ENCODE measurements at places on chromosomes 11 and 22.

DNA sequence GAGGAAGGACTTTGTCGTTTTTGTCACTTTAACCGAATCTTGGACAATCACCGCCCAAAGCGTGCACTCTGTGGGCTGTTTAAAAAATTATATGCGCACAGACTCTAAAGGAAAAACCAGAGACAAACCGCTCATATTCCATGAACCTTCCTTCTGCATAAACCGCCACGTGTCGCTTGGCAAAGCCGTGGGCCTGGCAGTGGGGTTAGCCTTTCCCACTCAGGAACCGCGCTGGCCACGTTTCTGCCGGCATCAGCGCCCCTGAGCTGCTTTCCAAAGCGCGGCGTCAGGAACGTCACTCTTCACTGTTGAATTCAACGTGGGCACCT lies 22.8 kb downstream of the KRTAP5-5 start:
- DNase-seq: no peak

DNA sequence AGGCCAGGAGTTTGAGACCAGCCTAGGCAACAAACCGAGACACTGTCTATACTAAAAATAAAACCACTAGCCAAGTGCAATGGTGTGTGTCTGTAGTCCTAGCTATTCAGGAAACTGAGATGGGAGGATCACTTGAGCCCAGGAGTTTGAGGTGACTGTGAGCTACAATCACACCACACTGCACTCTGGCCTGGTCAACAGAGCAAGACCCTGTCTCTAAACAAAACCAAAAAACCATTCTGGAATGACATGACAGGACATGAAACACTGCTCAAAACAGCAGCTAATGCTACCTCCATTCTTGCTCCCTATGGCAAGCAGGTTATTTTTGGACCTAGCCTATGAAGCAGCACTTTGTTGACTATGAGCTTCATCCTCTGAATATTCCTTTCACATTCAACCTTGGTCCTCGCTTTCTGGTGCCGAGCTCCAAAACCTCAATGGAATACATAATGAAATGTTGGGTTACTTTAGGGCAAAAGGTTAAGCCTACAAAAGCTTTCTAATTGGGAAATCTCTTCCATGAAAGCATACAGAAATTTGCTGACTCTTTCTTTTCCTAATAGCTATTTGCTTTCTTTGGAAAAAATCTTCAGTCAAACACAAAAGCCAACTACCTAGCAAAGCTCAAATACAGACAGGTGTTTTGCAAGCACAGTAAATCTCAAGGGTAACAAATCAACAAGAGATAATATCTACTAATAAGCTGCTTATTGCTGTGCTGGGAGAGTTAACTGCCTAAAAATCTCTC lies 21.1 kb downstream of the SIK3 start:
- DNase-seq: no peak

- DNase-seq: no peak
Observed at GRCh38 chr11:76361374-76361773, 19.6 kb downstream of the THAP12 start.

GRCh38 chr11:35116762-35117640 lies 22.0 kb upstream of the CD44 start:
- no peak for DNase-seq

DNA sequence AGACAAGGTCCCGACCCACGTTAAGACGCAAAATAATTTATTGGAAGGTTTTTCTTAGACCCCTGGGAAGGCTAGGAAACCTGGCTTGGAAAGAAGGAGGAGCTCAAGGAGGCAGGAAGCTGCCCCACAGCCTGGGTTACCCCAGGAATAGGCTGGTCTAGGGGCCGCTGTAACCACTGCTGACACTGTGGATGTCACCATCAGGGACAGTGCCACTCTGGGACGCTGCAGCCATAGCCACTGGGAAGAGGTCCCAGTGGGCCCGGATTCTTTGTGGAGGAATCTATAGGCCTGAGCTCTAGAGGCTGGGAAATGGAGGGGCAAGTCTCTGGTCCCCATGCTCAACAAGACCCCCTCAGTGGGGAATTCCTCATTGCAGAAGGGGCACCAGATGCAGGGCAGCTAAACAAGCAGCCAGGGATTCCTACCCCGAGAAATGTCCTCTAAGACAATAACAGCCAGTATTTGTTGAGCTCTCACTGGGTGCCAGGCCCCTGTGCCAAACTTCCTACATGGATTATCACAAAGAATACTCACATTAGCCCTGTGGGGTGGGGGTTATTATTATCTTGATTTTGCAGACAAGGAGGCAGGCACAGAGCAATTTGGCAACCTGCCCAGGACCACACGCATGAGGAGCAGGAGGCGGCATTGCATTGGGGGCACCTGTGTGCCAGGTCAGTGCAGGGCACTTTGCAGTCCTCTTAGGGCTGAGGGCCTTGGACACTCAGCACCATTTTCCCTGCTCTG lies 19.5 kb upstream of the CHKA start:
- DNase-seq: no peak

- no peak for DNase-seq
Observed at GRCh38 chr22:46075764-46076531, 74.4 kb upstream of the PPARA start.

- DNase-seq: no peak
Observed at GRCh38 chr11:1274501-1274900, 34.9 kb downstream of the TOLLIP start.

GRCh38 chr22:29302681-29303465 lies 3.6 kb upstream of the GAS2L1 start:
- no peak for DNase-seq

DNA sequence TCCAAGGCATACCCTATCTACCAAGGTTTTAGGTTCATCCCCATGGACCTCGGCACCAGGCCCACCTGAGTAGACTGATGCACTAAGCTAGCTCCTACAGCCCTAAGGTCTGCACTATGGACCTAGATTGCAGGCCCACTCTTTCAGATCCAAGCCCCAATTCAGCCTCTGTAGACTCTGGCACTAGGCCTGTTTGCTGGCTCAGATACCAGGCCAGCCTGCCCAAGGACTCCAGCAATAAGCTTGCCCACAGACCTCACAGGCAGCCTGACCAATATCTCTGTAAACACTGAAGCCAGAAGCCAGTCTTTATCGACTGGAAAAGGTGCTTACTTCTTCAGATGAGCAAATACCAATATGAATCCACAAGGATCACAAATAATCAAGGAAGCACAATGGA lies 411.3 kb downstream of the INSC start:
- DNase-seq: no peak

All from activated gamma-delta T cell (primary cell).